Hematopoietic multipotent progenitor cell treated with erythropoietin and hydrocortisone succinate and interleukin-3 and kit ligand, for 15 days (in vitro differentiated cells): ENCODE measurements at places on chromosomes 3 and 15.

DNA sequence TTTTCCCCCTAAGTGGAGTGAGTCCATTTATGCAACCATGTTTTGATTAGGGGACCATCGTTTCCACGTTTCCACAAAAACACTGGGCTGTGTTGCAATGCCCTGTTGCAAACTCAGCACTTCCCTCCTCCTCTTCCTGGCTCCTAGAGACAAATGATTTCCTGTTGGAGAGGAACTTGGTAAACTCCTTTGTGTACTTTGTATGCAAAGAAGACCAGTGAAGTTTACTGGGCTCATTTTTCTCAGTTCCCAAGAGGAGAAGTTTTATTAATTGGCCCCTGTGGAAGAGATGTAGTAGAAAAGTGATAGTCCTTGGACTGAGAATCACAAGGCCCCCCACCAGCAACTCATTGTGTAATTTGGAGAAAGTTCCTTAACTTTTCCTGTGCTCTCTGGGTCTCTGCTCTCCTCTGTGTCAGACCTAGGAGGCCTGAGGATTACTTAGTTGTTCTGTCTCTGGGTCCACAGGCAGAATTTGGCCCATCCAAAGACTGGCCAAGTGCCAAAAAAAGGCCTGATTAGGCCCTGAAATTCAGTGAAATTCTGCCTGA lies 95.0 kb downstream of the ATG7 start:
- no peak for DNase-seq

- no peak for DNase-seq
Measured at GRCh38 chr3:133393691-133394474, 6.0 kb upstream of the BFSP2 start.

GRCh38 chr3:190865828-190866227 lies 3.3 kb upstream of the GMNC start:
- no peak for DNase-seq

DNA sequence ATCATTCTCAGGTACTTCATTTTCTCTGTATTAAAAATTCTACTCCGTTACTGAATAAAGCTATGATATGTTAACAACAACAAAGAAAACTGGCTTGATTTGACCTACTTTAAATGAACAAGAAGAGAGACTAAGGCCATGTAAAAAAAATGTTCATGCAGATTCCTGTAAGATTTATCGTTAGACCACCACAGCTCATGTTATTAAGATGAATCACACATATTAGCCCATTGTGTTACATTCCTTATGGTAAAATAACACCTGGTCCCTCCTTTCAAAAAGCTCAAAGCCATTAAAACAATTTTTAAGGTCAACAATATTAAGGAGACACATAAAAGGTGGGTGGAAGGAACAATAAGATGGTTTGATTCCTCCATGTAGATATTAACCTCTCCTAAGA lies 6.3 kb downstream of the THOC7 start:
- DNase-seq = no peak

DNA sequence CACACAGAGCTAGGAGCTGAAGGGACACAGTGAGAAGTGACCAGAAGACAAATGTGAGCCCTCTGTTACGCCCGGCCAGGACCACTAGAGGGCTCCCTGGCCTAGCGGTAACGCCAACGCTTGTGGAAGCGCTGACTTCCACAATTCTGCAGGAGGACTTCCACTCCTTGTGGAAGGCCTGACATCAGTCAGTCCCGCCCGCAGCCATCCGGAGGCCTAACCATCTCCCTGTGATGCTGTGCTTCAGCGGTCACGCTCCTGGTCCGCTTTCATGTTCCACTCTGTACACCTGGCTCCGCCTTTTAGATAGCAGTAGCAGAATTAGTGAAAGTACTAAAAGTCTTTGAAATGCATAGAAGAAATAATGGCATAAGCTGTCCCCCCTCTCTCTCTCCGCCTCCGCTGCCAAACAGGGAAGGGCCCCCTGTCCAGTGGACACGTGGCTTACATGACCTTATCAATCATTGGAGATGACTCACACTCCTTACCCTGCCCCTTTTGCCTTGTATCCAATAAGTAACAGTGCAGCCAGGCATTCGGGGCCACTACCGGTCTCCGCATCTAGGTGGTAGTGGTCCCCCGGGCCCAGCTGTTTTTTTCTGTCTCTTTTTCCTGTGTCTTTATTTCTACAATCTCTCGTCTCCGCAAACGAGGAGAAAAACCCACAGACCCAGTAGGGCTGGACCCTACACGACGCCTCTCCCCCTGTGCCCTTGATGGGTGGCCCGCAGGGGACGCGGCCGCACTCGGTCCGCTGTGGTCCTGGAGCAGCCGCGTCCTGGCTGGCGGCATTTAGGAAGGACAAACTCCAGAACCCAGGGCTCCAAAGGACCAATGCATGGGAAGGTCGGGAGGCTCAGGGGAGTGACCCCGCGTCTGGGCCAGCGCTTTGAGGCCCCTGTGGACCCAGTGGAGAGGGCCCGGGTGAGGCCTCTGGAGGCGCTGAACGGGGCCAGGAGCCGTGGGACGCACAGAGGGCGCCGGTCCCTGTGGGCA lies 27.0 kb upstream of the RPL32 start:
- DNase-seq = peak; percentile 80

DNA sequence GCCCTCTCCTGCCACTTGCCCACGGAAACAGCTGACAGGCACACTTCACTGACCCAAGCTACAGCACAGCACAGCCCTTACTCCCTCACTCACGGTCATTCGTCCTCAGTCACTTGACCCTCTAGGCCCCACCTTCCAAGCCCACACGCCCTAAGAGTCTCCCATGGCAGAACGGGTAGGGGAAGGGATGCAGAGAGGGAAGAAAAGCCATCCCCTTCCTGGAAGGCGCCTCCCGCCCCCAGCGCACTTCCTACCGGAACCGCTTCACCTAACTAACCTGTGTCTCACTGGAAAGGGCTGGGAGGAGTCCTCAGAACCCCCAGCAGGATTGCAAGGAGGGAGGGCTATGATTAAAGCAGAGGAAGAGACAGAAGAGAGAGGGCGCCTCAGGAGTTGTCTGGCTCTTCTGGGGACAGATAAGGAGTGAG lies 22.9 kb downstream of the EPHB3 start:
- DNase-seq = no peak
